SK-N-SH treated with all-trans-retinoic acid at 6 μM for 48 hours (cell line): ENCODE measurements at places on chromosomes 7 and 10.

DNA sequence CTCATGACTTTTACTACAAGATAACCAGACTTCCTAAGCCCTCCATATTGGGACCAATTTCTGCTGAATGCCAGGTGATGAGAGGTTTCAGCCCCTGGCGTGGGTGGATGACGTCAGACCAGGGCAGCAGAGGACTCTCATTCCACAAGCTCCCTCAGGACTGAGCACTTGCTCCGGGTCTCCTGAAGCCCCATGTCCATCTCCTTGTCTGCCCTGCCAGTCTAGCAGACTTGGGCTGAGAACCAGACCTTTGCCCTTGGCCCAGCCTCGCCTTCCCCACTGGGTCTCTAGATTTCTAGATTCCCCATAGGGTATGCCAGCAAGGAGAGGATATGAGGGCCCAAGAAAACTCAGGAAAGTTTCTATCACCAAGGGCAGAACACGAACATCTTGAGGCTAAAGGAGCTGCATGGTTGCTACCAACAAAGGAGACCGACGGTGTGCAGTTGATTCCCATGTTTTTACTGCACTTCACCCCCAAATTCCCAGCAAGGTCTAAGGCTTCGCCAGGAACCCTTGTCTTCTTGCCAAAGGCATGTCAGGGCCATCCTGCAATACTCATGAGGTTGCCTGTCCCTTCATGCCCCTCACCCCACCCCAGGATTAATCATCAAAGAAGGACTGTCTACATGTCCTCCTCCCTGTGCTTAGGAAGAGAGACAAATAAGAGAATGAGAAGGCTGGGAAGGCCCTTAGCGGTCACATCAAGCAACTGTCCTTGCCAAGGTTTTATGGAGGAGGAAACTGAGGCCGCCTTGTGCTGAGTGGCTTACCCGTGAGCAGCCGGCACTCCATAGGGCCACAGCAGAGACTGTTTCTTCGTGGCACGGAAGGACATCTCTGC lies 96.5 kb upstream of the MACROH2A2 start:
- no peak for ATAC-seq

DNA sequence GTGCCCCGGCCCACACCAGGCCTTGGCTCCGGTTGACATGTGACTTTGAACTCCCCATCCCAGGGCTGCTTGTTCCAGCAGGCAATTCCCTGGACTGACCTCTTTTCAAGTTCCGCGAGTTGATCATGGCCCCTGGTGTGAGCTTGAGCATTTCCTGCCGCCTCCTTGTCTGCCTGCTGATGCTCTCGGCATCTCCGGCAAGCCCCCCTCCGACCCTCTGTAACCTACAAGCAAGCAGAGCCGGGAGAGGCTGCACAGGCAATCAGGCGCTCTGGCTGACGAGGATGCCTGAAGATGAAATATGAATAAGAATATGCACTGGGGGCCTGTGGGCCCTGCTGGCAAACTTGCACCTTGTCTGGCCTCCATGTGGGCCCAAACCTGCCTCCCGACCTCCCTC lies 304.9 kb upstream of the MKI67 start:
- ATAC-seq, result no peak

DNA sequence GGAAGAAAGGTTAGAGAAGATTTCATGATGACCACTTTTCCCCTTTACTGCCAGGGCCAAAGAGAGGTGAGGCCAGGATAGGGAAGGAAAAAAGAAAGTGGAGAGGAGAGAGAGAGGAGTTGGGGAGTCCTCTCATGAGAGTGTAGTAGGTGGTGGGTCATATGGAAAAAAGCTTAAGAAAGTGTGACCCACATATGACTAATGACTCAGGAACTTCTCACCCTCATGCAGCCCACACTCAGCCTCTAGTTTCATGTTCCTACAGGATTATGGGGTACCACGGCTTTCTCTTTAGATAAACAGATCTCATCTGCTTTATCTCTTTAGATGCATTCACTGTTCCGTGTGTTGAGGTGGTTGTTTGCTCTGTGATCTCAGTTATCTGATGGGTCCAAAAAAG lies 462.5 kb upstream of the IGFBP3 start:
- ATAC-seq, result no peak

DNA sequence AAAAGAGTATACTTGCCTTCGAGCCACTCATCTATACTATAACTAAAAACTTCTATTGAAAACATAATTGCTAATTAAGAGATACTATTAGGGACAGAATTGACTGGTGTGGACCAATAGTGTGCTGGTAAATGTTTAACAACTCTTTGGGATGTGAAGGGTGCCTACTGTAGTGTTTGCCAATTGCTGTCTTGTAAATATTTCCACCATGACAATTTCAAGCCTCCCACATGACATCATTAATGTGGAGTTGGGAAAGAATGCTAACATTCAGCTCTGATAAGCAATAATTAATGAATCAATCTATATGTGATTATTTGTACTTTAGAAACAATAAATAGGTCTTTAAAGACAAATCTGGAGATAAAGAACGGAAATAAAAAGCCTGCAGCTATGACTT lies 136.8 kb downstream of the DGKB start:
- ATAC-seq, result no peak

GRCh38 chr10:102226542-102226870 lies 407 bp downstream of the ELOVL3 start:
- no peak for ATAC-seq

DNA sequence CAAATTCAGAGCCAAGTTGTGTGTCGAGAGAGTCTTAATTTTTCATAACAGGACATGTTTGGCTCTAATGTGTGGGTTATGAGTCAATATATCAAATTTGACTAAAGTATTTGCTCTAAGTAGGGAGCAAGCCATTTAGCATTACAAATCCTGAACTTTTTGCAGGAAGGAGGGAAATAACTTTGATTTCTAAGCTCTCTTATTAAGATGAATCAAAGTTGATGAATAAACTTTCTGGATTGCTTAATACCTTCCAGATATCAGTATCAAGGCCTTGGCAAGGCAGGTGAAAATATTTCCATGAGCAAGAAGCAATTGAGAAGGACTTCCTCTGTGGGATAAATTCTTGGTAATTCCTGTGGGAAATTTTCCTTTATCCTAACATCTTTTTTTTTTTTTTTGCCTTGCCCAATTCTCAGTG lies 258.8 kb downstream of the AHR start:
- ATAC-seq, result no peak; the same call in 2 of the 3 replicates
